ENCODE measurements at places on chromosomes 7 and 10.

GRCh38 chr7:105389088-105389650 lies 448 bp upstream of the SRPK2 start:
- DNase-seq: peak; percentile 36

GRCh38 chr10:48913674-48914073 lies 26.0 kb downstream of the LRRC18 start:
- DNase-seq: no peak

DNA sequence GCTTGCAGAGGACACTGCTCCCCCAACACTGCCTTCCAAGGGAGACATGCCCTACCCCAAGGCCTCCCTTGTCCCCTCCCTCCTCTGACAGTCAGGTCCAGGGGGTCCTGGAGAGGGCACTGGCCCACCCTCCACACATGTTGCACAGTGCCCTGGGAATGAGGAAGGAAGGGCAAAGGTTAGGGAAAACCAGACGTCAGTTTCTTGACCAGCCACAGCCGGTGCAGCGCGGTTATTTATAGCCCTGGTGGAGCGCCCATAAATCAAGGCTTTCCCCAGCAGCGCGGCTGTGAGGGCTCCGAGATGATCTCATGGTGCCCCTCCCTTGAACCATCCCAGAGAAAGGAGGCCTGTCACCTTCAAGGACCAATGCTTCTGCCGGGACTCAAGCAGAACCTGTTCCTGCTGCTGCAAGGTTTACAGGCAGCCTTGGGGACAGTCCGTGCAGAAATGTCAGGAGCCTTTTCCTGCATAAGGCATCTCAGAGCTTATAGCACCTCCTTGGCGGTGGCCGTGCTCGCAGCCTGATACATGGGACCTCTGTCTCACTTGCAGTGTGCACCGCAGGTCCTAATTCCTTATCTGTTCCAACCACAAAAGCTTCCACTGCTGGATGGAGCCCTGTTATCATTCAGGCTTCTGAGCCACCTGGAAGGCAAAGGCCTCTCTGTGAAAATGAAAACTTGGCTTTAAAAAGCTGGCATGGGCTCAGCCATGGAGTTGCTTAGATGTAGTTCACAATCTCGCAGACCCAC lies 127.3 kb downstream of the LHPP start:
- peak; percentile 87 for DNase-seq

- peak; percentile 79 for DNase-seq
Observed at GRCh38 chr7:107103369-107103768, 58.9 kb downstream of the PRKAR2B start.

- DNase-seq: peak; percentile 13
Observed at GRCh38 chr7:98294798-98295382, 13.4 kb downstream of the BRI3 start.

GRCh38 chr10:117431160-117431559 lies 55.9 kb upstream of the PDZD8 start:
- peak; percentile 78 for DNase-seq

DNA sequence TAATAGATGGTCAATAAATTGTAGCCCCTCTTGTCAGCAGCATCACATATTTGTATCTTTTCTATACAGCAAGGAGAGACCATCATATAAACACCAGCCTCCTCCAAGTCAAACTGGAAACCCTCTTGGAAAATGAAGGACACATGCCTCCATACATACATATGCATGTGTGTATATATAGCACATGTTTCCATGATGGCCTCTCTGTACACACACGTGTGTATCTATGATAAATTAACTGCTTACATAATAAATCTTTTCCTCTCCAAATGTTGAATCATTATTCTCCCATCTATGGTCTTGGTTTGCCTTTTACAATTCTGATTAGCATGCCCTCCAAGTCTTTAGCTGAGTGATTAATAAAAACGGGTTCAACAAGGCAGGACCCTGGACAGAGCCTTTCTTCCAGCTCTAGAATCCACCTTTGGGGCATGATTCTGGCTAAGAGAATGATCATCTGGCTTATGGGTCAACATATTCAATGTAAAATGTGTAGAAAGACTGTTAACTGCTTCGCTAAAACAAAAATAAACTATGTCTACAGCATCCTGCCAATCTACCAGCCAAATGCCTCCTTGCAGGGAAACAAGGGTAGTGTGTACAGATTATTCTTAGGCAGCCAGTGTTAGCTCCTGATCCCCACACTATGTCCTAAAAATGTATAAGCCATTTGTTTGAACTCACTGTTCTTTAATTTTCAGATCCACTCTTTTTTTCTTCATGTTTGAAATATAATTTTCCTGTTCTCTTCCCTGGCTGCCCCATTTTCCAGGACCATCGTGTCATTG lies 70.0 kb downstream of the CRTAC1 start:
- no peak for DNase-seq

DNA sequence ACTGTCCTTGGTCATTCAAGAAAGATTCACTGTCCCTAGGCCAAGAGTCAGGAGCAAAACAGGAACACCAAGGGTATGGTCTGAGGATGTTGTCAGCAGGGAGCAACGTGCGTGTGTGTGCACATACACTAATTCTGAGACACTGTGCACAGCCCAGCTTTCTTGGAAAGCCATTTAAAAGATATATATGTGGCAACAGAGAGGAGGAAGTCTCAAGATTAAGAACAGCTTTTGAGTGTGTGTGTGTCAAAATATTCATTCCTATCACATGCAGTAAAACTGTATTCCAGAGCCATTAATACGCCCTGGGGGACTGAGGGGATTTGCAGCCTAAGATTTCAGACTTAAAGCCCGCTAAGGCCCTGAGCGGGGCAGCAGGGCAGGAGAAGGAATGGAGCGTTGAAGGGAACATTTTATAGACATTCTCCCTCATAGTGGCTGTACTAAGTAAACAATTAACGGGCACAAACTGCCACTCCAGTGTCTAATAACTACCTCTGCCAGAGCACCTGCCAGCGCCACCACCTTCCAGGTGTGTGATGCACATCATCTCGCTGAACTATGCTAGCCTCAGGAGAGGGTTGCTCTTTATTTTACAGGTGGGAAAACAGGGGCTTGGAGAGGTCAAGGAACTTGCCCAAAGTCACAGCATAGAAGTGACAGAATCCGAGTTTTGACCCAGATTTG lies 2.0 kb downstream of the NOD1 start:
- DNase-seq: peak; percentile 85

- no peak for DNase-seq
Observed at GRCh38 chr7:155352753-155353115, 55.1 kb downstream of the INSIG1 start.

GRCh38 chr10:7188456-7189050 lies 222.3 kb downstream of the SFMBT2 start:
- DNase-seq: no peak

DNA sequence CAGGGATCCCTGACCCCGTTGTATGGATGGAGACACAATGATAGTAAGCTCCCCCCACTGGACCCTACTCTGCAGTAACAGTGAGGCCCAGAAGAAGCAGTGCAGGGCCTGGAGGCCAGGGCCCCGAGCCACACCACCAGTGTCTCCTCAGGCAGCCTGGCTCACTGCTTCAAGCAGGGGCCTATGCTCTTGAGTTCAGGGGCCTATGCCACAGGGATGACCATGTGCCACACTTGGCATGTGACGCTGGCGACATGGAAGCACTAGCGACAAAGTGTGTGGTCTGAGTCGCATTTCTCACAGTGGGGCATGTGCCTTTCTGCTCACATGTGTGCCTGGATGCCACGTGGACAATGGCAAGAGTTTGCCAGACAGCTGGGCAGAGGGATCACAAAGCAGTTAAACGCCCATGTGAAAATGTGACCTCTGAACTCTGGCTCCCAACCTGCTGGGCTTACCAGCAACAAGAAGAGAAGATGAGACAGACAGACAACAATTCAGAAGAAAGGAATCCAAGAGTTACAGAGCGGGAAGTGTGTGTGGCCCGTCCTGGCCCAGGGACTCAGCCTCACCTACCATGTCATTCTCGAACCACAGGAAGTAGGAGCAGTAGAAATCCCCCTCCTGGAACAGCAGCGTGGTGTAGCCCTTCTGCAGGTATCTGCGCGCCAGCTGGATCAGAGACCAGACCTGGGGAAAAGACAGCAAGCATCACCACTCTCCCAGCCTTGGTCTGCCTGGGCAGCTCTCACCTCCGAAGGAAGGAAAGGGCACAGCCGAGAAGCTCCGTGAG lies 4.7 kb upstream of the PYROXD2 start:
- DNase-seq: no peak

GRCh38 chr10:132438091-132439024 lies 41.4 kb downstream of the PWWP2B start:
- no peak for DNase-seq

DNA sequence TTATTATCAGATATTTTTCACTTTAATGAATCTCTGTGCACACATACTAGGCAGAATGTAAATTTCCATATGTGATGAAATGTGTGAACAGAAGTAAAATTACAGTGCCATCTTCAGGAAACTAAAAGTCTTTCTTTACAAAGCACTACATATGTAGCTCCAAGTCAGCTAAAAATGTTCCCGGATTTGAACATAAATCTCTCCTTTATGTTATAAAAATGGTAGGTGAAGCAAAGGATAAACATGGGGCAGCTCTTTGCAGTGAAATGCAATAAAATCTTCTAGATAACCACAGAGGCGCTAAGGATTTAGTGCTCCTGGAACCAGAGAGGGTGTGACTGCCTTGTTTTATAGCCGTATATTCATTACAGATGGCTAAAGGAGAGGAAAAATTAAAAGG lies 104.9 kb upstream of the C7orf33 start:
- DNase-seq: peak; percentile 18

GRCh38 chr10:120605410-120605809 lies 148.4 kb downstream of the PLPP4 start:
- DNase-seq: no peak

DNA sequence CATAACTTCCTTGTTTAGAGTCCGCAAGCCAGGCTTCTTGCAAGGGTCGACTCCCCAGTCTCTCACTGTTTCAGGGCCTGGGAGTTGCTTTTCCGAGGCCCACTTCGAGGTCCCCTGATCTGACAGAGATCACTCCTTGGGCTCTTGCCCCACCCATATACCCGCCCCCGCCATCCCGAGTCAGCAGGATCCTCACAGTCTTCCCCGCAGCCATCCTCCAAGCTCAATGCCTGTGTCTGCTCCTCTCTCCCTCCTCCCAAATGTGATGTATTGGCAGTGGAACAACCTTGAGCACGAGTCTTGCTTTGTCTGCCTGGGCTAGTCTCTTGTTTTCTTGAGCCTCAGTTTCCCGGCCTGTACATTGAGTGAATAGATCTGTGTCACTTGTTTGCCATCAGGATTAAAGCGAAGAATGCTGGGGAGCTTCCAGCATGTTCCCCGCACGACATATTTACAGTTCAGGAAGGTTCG lies 2.4 kb upstream of the HMX2 start:
- DNase-seq: peak; percentile 60

- DNase-seq: no peak
Observed at GRCh38 chr7:41116337-41116736, 586.6 kb downstream of the INHBA start.

- DNase-seq: peak; percentile 7
Observed at GRCh38 chr7:40546616-40547501, 412.1 kb downstream of the SUGCT start.

- no peak for DNase-seq
Observed at GRCh38 chr10:108990441-108990840, 932.9 kb downstream of the XPNPEP1 start.

DNA sequence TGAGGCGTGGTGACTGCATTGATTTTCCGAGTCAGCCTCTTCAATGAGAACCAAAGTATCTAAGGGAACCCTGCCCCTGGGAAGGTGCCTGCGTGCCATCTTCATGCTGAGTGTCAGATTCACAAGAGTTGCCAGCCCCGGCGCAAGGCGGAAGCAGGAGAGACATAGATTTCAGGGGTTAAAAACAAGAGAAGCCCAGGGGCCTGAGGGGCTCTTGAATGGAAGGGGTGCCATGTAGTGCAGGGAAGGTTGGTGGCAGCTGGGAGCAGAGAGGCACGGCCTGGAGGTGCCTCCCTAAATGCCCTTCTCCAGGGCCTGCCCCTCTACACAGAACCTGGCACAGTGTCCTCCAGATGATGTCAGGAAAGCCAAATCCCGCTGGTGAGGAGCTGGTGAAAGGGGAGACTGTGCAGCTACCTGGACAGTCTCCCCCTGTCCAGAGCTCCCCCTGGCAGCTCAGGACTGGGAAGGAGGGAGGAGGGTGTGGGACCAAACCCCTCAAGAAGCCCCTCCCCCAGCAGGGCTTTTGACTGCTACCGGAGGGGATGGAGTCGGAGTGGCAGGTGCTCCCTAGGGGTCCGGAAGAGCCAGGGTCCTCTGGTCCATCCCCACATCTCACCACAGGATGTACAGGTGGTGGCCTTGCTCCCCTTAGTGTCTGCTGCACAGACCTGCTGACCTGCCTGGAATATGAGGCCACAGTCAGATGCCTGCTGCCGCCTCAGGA lies 137.9 kb downstream of the TCERG1L start:
- DNase-seq: no peak

- no peak for DNase-seq
Observed at GRCh38 chr7:158802535-158803366, 26.6 kb downstream of the ESYT2 start.

- DNase-seq: no peak
Observed at GRCh38 chr10:124329941-124330340, 88.8 kb downstream of the OAT start.

- no peak for DNase-seq
Observed at GRCh38 chr10:120996456-120997034, 145.4 kb downstream of the WDR11 start.

DNA sequence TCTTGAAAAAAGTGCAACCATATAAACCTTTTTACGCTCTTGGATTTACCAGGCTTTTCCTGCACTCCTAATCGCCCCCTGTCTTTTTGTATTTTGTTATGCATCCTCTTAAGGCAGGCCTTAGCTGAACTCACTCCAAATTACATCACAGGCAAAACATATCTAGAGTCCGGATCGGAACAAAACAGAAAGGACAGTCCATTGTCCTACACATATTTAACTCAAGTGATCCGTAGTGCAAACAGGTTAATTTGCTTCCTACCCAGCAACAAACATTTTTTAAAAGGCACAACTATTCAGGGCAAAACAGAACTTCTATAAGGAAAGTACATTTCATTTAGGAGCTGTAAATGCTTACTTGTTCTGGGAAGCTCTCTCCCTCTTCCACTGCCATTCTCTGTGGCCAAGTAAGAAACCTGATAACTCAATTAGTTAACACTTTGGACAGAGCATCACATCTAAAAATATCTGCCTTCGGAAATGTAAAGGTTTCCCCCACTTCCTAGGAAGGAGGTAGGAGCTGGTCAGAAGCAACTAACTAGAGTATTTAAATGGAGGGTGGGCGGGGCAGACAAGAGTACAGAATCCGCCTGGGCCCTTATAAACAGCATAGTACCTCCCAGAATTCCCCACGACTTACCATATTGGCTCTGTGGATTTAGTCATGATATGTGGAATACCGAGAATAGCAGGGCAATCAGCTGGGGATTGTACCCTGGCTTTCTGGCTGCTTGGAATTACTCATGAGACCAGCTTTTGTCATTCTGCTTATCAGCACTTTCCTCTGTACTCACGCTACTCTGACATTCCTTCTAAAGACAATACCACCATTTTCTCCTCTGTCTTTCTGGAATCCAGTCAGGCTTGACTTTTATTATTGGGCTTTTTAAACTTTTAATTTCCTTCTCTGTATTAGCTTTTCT lies 89.5 kb downstream of the ANK3 start:
- DNase-seq: no peak
